ENCODE measurements at places on chromosomes 1 and 21. TPM values are rescaled to one million over a fixed set of nuclear protein-coding genes. Genes with fewer than 3 reads are reported as not detected.

PLEKHA6 gene
- 3.4 TPM for total RNA-seq

DNA sequence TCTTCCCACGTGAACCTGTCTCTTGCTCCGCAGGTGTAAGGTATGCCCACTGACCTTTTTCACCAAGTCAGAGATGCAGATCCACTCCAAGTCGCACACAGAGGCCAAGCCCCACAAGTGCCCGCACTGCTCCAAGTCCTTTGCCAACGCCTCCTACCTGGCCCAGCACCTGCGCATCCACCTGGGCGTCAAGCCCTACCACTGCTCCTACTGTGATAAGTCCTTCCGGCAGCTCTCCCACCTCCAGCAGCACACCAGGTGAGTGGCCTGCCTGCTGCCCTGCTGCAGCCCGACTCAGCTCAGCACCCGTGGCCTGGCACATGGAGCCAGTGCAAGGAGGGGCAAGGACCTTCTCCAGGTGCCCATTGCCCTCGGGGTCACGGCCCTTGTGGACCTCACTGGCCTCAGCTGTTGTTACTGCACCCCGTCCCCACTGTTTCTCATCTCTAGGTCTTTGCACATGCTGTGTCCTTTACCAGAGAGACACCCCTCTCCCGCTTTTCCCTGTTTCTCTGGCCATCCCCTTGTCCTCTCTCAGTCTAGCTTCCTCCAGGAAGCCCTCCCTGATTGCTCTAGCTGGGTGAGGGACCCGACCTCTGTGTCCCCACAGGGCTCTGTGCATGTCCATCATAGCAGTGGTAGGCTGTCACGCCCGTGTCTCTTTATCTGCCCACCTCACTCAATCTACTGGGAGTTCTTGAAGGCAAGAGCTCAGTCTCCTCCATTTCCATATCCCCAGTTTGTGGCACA lies 25.4 kb downstream of the ZNF362 start:
- no peak for DNase-seq

DNA sequence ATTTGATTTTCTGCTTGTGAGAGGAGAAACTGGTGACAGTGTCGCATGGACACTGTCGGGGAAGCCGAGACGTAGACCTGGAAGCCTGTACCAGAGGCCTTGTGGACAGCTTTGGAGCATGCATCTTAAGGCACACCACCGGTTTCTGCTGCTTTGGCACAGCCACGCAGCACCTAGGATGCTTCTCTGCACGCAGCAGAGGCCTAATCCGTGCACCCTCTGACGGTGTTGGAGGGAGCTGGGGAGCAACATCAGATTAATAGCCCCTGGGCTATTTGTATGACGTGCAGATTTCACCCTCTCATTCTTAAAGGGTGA lies 30.3 kb downstream of the TEX35 start:
- no peak for DNase-seq

DNA sequence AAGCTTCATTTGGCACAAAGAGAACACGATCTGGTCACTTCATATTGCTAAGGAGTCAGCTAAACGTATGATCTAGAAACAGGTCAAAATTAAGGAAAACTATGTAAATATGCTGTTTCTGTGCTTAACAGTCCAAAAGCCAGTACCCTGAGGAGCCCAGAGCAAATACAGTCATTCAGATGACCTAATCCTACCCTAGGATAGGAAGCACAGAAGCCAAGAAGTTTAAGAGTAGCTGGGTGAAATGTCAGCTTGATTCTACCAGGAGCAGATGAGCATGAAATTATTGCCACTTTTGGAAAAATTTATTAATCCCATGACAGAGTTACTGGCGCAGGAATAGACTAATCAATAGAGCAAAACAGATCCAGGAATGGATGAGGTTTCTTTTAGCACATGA lies 18.3 kb downstream of the SORT1 start:
- DNase-seq: no peak

- DNase-seq: peak; percentile 39
Observed at GRCh38 chr21:34545079-34545884, 33.3 kb upstream of the KCNE1 start.

PGLYRP3 gene
- not detected for total RNA-seq

DNA sequence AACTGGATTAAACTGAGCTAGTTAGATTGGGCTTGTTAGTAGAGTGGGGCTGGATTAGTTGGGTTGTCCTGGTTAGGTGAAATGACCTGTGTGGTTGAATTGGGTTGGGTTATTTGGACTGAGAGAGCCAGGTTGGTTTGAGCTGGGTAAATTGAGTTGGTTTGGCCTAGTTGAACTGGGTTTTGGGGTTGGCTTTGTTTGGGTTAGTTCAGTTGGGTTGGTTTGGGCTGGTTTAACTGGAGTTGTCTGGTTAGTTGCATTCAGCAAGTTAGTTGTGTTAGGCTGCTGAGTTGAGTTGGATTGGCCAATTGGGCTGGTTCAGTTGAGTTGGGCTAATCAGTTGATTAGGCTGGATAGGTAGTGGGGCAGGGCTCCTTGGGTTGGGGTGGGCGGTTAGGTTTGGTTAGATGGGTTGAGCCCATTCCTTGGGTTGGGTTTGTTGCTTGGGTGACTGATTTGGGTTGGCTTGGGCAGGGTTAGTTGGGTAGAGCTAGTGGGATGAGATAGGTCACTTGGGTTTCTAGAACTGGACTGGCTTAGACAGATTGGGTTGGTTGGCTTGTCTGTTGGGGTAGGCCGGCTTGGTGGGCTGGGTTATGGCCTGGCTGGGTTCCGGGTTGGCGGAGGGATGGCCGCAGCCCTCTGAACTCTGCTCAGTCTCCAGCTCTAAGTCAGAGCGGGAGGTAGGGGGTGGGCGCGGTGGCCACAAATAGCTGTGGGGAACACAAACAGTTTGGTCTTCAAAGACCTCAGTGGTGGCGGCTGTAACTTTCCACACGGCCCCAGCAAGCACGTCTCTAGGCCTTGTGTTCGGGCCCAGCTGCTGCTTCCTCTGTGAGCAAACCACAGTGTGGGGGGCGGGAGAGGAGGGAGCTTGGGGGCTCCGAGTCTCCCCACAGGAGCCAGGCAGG lies 67.2 kb upstream of the RUNX3 start:
- DNase-seq: peak; percentile 70

GRCh38 chr1:215181518-215181917 lies 99.0 kb downstream of the KCNK2 start:
- no peak for DNase-seq

GRCh38 chr1:14514739-14515138 lies 83.7 kb upstream of the KAZN start:
- no peak for DNase-seq

CAMK1G gene
- total RNA-seq: 0.43 TPM

DNA sequence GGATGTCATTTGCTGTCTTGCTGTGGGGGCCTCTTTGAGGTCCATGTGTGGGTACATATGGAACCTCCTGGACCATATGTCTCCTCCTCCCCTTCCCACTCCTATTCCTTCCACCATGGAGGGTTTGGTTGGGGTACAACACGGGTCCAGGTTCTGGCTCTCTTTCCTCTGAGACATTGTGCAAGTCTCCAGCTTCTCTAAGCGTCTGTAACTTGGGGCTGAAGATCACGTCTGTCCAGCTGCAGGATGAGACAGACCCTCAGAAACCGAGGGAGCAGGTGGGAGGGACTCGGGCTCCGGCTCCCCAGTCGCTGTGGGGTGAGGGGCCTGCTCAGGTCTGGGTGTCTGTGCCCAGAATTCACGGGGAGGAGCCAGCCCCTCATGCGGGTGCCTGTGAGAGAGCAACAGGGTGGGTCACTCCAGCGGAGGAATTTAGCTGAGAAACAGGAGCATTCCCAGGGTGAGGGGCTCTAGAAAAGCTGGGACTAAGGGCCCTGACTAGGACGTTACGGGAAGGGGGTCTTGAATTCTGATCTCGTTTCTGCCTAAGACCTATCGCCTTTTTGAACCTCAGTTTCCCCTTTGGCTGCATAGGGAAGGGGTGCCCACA lies 42.0 kb upstream of the DMBX1 start:
- no peak for DNase-seq

DNA sequence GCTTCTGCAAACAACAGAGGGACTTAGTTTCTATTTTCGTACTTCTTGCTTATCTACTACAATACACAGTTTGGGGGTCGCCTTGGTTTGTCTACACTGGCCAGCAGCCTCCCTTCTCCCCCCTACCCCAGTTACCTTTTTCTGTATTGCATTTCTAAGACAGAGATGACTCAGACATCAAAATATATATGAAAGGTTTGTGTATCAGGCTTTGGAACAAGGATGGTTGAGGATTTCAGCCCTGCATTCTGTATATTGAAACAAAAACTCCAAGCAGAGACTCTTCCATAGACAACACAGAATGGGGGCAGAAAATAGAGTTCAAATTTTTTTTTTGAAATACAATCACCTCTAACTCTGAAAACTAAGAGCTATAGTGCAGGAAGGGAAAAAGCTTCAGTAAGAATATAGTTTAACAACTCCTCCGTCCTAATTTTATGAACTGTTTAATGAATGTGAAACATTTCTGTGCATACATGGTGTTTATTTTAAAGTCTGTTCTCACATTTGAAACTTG lies 1.9 kb downstream of the SAMD13 start:
- DNase-seq: no peak

GRCh38 chr1:29966526-29967045 lies 730.3 kb downstream of the PTPRU start:
- no peak for DNase-seq

NPHS2 gene
- total RNA-seq: not detected

GRCh38 chr21:42117229-42117966 lies 46.3 kb downstream of the UMODL1 start:
- peak; percentile 77 for DNase-seq

GRCh38 chr1:78869136-78869535 lies 137.4 kb downstream of the ADGRL4 start:
- DNase-seq: no peak

PGLYRP4 gene
- 0.21 TPM for total RNA-seq

- no peak for DNase-seq
Observed at GRCh38 chr1:27528818-27529703, 39.1 kb upstream of the WASF2 start.

- DNase-seq: no peak
Observed at GRCh38 chr1:225883616-225884265, 1.6 kb upstream of the TMEM63A start.

- peak; percentile 83 for DNase-seq
Observed at GRCh38 chr1:1290238-1290731, 10.0 kb downstream of the SCNN1D start.

DNA sequence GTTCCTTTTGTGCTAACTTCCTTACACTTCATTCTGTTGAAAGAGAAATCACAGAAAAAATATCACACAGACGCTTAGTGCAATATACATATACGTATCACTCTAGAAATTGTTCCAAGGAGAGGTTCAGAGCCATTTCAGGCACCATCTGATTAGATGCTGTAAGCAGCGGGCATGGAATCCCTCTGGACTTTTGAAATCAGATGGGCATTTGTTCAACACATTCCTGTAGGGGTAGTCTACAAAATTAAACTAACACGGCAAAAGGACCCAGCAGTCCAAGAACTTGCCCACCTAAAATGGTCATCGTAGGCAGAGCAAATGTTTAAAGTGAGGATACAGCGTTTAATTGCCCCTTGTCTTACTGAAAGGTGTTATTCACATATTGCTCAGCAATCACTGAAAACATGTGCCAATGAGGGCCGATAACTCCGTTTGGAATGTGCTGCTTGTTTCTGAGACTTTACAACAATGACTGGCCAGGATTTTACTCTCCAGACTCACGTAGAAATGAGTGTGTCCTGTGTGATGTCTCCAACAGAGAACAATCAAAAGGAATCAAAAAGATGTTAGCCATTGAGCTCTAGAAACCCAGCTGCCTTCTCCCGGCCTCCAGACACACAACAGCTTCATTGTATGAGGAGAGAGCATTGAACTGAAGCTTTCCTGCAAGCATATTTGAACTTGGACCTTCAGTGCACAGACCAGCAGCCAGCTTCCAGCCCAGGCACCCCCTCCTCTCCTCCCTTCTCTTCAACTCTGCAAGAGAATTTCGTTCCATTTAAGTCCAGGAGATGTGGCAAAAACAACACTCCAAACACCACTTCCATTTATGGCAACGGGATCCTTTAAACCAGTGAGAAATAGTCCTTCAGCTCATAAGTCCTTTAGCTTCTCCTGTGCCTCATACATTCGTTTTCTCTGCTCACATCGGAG lies 32.1 kb upstream of the ADORA3 start:
- no peak for DNase-seq

ANXA9 gene
- 0.21 TPM for total RNA-seq

GRCh38 chr21:27269644-27270043 lies 302.8 kb upstream of the ADAMTS5 start:
- DNase-seq: no peak

DNA sequence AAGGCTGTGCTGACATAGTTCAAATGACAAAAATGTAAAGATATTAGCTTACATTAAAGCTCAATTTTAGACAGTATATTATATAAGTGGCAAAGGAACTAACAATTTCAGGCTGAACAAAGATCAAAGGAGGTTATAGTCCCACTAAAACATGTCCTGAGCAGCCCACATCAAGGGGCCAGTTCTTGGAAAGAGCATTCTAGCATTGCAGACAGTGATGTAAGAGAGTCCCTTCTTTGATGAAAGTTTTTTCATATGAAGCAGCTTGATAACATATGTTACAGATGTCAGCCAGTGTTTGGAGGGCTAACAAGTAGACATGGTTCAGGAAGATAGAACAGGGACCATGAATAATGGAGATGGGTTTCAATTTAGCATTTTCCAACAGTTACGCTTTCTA lies 301.7 kb downstream of the NTNG1 start:
- DNase-seq: no peak

DNA sequence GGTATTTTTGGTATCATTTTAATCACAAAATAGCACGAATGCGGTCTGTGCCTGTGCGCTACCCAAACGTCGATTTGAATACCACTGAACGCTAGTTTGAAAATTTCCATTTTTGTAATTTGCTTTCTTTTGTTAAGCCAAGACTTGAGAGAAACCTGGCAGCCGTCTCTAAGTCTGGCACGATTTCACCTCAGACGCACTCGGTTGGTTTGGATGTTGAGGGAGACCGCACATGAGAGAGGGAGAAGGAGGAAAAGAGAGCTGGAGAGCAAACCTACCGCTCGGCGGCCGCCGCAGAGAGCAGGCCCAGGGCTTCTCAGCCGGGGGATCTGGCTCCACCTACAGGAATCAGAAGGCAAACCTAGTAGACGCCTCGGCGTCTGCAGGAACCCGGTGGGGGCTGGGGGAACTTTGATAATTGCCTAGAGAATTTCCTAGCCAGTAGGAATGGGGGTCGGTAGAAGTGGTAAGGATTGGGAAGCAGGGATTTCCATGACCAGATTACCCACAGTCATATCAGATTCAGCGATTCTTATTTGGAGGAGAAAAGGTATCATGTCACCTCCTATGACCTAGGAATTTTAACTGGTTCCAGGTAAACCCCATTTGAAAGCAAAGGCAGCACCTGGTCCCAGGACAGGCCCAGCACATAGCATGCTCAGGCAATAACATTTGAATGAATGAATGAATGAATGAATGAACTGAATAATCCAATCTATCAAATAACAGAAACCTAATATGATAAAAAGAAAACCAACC lies 83.2 kb downstream of the TM2D1 start:
- DNase-seq: peak; percentile 65

DNA sequence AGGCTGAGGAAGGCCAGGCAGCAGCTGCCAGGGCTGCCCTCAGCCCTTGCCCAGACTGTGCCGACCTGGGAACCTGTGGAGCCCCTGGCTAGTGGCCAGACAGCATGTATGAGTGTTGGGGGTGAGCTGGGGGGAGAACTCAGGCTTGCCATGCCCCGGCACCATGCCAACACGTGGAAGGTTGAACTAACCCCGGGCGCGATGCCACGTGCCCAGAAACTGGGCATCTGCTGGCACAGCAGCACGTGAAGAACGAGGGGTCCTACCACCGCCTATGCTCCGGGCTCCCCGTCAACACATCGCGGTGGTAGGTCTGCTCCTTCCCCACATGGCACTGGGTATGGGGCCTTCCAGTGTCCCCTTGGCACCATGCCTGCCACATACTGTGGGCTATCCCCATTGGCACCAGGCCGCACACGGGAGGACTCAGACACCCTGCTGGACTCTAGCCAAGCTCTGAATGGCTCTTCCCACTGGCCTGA lies 68.7 kb downstream of the CASZ1 start:
- no peak for DNase-seq

GRCh38 chr1:53388963-53389362 lies 61.1 kb upstream of the LRP8 start:
- DNase-seq: no peak
